ENCODE measurements at places on chromosomes 5 and 9.

DNA sequence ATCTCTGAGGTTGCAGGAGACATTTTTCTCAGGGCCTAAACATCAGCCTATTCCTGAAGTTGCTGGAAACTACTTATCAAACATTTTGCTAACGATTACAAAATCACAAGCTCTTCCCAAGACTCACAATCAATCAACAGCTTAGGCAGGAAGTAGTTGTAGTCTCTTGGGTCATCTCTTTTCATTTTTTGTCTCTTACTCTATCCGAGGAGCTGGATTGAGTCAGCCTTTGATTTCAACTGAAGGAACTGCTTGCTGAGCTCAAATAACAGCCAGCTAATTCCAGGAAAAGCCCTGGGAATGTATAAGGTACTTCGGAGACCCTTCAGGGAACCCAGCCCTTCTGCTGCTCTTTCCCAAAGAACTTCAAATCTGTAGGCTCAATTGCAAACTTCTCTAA, 398.9 kb downstream of the PLK2 start:
- peak; percentile 84 for DNase-seq

DNA sequence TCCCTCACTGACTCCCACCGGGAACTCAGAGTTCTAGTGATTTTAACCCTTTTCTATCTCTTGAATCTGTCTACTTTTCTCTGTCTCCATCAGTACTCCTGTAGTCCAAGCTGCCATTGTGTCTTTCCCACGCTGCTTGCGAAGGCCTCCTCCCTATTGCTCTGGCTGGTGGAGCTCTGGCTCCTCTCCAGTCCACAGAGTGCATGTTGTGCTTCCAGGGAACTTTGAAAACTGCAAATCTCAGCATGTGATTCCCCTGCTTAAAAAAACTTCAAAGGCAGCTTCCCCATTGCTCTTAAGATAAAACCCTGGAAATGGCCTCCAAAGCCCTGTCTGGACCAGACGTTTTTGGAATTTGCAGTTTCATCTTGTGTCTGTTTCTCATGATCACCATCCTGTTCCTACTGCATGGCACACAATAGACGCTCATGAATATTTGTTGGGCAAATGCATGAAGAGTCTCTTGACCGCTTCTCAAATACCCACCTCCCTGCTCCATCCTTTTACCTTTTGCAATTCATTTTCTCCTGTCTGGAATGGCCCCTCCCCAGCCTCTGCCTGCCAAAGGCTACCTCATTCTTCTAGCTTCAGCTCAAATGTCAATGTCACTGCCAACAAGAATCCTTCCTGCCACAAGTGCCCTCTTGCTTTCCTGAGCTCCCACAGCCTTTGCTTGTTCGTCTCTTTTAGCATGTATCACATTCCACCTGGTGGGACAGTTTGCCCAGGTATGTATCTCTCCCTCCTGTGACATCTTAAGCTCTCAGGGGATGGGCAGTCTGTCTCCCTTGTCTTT, 293.2 kb downstream of the ARHGAP26 start:
- no peak for DNase-seq

GRCh38 chr9:87464992-87465378, 32.7 kb upstream of the DAPK1 start:
- DNase-seq: no peak

DNA sequence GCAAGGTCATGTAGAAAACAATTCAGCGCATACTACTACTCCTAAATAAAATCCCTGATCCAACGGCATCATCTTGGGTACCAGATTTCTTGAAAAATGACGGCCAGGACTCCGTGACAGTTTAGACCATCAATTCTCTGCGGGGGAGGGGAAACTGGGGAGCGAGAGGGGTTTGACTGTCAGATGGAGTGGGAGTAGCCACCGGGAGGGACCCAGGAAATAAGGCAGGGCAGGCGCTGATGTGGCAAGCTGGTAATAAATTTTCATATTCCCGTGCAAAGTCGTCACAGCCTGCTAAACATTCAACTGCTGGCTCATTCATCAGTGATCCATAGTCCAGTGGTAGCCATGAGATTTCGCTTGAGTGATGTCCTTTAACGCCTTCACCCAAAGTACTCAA, 457 bp upstream of the CDH18 start:
- peak; percentile 34 for DNase-seq
